Natural killer cell treated with Interleukin-12 subunit alpha and Interleukin-12 subunit beta and Interleukin-15 and Interleukin-18, amount 100 ng/mL, for 72 hours (primary cell): ENCODE measurements at places on chromosomes 6 and 20. TPM values are rescaled to one million over a fixed set of nuclear protein-coding genes. Genes with fewer than 3 reads are reported as not detected.

DNA sequence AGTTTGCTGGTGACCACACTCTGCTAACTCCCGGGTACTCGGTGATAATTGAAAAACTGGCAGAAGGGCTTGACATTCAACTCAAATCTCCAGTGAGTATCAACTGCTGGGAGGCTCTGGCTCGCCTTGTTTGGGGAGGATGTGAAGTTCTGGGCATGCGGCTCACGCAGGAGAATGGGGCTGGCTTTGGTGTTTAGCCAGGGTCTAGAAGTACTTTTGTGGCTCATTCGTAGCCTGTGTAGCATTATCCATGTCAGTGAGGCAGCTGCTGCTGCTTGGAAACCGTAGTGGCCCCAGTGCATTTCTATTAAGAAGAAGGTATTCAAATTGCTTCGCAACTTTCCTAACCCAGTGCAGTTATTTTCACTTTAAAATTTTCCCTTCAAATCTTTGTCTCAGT is 52.2 kb downstream of the KDM1B start:
- H3K4me1 ChIP-seq: no peaks in the 10 kb centered on the region
- no peak for DNase-seq
- no peak overlapping the region for H3K27ac ChIP-seq
- no peaks in the 10 kb centered on the region for H3K27me3 ChIP-seq
- peaks cover 4% of the 10 kb centered on the region for H3K36me3 ChIP-seq

Gene LTA
- 1,187 TPM for total RNA-seq

- peaks cover 51% of the 10 kb centered on the region for H3K4me1 ChIP-seq
- H3K27ac ChIP-seq: peak overlapping the region; percentile 96
- H3K36me3 ChIP-seq: no peaks in the 10 kb centered on the region
- H3K27me3 ChIP-seq: no peaks in the 10 kb centered on the region
- peak overlapping the region; percentile 72 for H3K4me3 ChIP-seq
These were observed 158.1 kb upstream of the ZNF217 start for GRCh38 chr20:53751620-53752318.

GRCh38 chr6:144583614-144583954 is 298.4 kb downstream of the UTRN start:
- H3K36me3 ChIP-seq: peaks cover 25% of the 10 kb centered on the region
- H3K4me1 ChIP-seq: peaks cover 85% of the 10 kb centered on the region
- no peaks in the 10 kb centered on the region for H3K27me3 ChIP-seq
- no peak for DNase-seq
- peak overlapping the region; percentile 99 for H3K27ac ChIP-seq
- H3K4me3 ChIP-seq: peak overlapping the region; percentile 93

DNA sequence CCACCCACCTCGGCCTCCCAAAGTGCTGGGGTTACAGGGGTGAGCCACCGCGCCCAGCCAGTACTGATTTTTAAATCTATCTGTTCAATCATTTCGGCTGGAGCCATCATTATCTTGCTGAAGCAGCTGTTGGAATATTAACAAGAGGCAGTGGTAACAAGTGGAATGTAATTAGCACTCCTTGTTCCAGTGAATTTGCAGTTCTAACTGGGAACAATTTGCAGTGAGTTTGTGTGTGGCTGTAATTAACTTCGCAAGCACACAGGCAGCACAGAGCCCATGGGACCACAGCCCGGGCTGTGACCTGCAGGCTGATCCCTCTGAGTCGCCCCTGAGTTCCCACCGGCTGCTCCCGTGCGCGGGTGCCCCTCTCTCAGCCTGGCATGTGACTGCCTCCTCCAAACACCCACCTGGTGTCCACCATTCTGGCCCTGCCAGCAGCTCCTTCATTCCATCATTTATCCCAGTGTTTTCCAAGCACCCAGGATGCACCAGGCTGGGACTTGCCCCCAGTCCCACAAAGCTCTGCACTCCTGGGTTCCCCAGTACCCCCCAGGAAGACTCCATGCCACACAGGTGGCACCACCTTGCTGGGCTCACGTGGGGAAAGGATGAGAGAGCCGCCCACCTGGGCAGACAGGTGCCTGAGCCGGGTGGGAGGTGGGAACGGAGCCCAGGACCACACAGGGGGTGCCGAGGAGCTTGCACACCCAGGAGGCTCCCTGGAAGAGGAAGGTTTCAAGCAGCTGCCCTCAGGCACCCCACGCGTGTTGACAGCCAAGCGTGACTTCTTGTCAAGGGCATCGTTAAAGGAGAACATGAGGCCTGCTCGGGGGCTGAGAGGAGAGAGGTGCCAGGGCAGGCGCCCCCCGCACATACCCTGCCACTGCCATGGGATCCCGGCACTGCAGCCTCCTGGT is 75.2 kb downstream of the YTHDF1 start:
- H3K4me1 ChIP-seq: no peaks in the 10 kb centered on the region
- peaks cover 9% of the 10 kb centered on the region for H3K27me3 ChIP-seq
- no peak overlapping the region for H3K27ac ChIP-seq
- DNase-seq: no peak
- no peak overlapping the region for H3K4me3 ChIP-seq
